HCEC 1CT (cell line): ENCODE measurements at places on chromosomes 1 and 21.

DNA sequence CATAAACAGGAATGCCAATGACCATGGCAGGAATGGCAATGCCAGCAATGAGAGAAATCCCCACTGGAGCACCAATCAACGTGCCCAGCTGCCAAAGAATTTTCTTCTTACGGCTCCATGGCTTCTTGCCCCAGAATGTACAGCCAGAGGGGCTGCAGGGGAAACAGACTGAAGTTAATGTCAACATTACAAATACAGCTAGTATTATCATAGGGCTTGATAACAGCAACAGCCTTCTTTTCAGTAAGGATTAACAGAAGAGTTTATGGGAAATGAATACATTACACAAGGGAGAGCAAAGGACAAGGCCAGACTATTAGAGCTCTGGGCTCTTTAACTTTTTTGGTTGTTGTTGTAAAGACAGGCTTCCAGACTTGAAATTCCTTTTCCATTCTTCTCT lies 18.2 kb downstream of the RNF19B start:
- DNase-seq, result no peak

GRCh38 chr1:32358435-32358834 lies 3.9 kb downstream of the FAM229A start:
- no peak for DNase-seq

DNA sequence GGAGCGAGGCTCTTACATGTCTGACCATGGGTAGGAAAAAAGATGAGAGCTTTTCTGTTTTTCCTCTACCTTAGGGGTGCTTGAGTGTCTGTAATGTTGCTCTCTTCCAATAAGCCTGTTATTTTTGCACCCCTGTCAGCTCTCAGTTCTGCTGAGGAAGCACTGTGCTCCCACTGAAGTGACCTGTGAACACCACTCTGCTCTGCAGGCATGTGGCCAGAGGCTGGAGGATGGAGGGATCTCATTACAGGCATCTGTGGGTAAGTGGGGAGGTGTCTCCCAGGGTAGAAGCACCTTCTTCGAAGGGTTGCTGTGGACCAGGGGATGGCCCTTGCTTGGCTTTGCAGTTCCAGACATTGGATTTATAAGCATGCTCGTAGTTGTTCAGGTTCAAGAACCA lies 56.8 kb upstream of the RBM15 start:
- DNase-seq, result no peak

GRCh38 chr1:237478842-237479241 lies 411.9 kb downstream of the ZP4 start:
- no peak for DNase-seq

- peak; percentile 5 for DNase-seq
Observed at GRCh38 chr21:15549671-15550070, 180.1 kb upstream of the USP25 start.

- DNase-seq, result no peak
Observed at GRCh38 chr1:76281306-76281705, 206.8 kb downstream of the ST6GALNAC3 start.

DNA sequence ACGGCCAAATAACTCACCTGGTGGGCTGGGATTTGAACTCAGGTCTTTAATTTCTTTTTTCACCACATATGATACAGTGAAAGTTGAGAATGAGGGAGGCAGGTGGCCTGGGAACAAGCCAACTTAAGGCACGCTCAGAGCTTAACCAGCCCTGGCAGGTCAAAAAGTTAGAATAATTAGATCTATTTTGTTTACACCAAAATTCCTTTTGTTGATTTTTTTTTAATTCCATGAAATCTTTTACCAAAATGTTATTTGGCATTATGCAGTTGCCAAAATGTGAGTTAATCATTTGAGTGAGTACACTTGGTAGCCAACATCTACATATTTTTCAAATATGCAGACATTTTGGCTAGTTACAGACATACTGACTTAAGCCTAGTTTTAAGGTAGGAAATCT lies 36.8 kb downstream of the LHX8 start:
- DNase-seq, result no peak

DNA sequence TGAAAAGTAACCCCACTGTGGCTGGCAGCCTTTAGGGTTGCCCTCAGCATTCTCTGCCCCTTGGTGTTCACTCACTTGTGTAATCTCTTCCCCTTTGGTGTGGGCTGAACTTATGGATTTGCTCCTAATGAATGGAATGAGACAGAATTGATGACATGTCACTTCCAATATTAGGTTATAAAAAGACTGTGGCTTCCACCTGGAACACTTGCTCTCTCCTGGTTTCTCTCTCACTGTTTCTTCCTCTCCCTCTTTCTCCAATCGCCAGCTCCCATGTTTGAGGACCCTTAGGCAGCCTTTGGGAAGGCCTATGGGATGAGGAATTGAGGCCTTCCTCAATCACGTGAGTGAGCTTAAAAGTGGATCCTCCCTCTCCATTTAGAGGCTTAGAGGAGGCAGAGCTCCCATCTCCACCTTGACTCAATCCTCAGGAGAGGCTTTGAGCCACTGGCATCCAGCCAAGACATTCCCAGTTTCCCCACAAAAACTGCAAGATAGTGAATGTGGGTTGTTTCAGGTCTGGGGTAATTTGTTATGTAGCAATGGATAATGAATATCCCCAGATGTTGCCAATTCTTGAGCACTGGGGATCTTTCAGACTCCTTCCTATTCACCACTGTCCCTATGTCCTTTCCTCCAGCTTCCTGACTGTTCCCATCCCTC lies 95.5 kb upstream of the CD34 start:
- no peak for DNase-seq

DNA sequence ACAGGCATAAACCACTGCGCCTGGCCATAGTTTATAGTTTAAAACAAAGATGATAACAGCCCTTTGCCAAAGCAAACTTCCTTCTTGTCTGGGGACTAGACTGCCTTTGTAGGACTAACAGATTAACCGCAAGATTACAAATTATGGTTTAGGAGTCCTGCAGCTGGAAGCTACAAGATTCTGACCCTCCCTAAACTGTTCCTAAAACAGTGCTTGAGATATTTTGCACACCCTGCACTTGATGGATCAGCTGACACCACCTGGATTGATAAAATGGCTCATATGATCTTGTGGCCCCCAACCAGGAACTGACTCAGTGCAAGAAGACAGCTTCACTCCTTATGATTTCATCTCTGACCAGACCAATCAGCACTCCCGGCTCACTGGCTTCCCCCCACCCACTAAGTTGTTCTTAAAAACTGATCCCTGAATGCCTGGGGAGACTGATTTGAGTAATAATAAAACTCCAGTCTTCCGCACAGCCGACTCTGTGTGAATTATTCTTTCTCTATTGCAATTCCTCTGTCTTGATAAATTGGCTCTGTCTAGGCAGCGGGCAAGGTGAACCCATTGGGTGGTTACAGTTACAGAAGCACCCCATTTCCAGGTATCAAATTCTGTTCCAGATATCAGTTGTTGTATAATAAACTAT lies 13.8 kb upstream of the RNF11 start:
- no peak for DNase-seq

GRCh38 chr1:190205713-190206112 lies 272.0 kb downstream of the BRINP3 start:
- DNase-seq, result peak; percentile 14

DNA sequence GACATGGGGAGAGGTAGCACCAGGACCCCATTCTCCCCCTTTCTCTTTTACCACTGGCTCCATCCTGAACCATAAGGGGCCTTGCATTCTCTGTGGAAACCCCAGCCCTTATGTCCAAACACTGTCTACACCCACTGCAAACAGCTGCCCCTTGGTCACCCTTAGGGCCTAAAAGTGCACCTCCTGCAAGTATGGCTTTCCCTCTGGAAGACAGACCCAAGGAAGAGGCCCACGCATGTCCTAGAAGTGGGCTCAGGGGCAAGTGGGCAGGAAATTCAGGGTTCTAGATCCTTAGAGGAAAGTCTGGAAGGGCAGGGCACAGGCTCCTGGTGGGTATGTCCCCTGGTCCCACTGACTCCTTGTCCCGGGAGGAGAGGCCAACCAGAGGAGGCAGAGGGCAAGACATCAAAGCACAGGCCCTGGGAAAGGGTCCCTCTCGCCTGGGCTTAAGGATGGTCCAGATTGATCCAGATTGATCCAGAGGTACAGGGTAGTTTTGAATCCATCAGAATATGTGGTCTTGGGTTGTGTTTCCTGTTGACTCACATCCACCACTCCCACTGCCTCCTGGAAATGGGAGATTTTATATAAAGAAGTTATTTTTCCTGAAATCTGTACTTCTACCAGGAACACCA lies 150.9 kb downstream of the GRIK3 start:
- no peak for DNase-seq

- DNase-seq, result no peak
Observed at GRCh38 chr1:209791920-209792319, 7.6 kb upstream of the C1orf74 start.
